ENCODE measurements at places on chromosomes 13 and 19.

- no peak for DNase-seq
These were observed 175.1 kb upstream of the KL start for GRCh38 chr13:32840989-32841713.

GRCh38 chr13:63481334-63481733, 2065.7 kb upstream of the PCDH20 start:
- no peak for DNase-seq

DNA sequence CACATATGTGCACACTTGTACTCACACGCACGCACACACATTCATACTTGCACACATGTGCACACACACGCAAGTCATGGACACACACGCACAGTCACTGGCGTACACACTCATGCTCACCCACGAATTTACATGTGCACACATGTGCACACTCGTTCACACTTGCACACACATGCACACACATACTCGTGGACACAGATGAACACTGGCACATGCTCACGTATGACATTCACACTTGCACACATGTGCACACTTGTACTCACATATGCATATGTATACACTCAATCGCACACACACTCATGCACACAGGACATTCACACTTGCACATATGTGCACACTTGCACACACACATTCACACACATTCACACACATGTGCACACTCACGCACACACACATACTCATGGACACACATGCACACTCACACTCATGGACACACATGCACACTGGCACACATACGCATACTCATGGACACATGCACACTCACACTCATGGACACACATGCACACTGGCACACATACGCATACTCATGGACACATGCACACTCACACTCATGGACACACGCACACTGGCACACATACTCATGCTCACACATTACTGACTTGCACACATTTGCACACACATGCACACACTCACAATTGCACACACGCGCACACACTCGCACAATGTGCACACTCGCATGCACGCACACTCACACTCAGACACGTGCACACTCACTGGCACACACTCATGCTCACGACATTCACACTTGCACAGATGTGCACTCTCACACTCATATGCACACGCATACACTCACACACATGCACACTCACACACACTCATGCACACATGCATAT, 9.5 kb downstream of the SBK2 start:
- DNase-seq: no peak

GRCh38 chr13:112845511-112846144, 123.4 kb upstream of the MCF2L start:
- DNase-seq: no peak

GRCh38 chr13:98813993-98814392, 61.5 kb upstream of the SLC15A1 start:
- DNase-seq: no peak

DNA sequence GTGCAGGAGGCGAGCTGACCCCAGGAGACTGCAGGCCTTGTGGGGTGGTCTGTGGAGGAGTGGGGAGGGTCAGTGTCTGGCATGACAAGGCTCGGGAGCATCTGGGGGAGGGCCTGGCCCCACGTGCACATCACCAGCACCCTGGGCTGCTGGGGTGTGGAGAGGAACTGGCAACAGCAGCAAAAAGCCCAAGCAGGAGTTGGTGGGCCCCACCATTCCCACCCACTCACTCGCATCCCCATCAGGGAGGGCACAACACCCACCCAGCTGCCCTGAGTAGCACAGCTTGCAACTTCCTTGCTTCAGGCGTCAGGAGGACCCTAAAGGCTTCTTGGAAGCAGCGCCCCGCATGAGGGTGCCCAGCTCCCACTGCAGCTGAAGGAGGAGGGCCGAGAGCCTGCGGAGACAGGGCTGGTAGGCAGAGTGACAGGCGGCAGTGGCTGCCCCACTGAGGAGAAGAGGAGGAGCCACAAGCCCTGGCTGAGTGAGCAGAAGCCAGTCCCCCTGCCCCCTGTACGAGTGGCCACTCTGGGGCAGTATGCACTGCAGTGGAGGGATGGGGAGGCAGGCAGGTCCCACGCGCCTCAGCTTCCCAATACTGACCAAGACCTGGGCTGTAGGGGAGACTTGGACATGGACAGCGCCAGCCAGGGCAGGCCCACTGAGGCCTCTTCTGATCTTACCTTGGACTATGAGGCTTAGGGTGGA, 26.5 kb downstream of the ELL start:
- no peak for DNase-seq
